Metanephros (tissue), 2 donors: ENCODE measurements at places on chromosomes 12 and 14. TPM values are rescaled to one million over a fixed set of nuclear protein-coding genes. Genes with fewer than 3 reads are reported as not detected.

Gene LRP1-AS
- not detected for total RNA-seq

Gene HOXC4
- 10.0 TPM for total RNA-seq

Gene DAO
- total RNA-seq, result 0.53 TPM

Gene RHNO1
- 21.3 TPM for total RNA-seq

Gene MTA1
- 82.3 TPM for total RNA-seq

Gene MRPL51
- 37.1 TPM for total RNA-seq

Gene TPI1
- 430 TPM for total RNA-seq

Gene KRT82
- not detected for total RNA-seq

Gene CLEC6A
- 0.12 TPM for total RNA-seq
